ENCODE measurements at places on chromosomes 5 and 9.
A peak's percentile ranks its signal among the peaks of the same experiment; 100 is the strongest.

- no peak for DNase-seq
These were observed 16.6 kb upstream of the UNC5A start for GRCh38 chr5:176793736-176794135.

- no peak for DNase-seq
These were observed 60.1 kb upstream of the FCHO2 start for GRCh38 chr5:72895758-72896157.

DNA sequence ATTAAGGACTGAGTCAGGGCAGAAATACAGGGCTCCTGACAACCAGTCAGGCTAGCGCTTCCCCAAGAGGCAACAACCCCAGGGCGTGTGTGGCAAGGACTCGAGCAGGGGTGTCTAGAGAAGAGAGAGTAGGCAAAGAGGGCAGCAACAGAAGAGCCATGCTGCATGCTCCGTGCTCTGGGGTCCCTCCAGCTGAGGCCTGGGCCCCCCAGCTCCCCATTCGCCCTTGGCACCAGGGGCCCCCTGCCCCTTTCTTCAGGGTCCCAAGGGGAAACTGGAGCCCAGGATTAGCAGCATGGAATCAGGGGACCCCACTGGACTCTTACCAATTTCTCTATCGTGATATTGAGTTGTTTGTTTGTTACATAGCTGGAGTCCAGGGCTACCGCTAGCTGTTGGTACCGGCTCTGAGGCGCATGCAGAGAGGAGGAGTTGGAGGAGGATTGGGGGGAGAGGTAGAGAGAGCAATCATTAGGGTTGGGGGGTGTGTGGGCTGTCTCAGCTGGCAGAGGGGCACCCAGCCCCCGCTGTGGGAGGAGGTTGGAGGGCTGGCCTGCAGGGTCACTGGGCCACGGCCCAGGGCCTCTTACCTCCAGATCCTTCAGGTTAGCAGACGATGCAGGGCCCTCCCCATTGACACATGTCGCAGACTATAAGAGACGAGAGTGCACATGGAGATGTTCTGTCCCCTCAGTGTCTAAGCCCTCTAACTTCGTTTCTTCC is 8.8 kb downstream of the GOLGA2 start:
- DNase-seq: no peak

GRCh38 chr9:98727428-98727827 is 18.7 kb upstream of the GABBR2 start:
- no peak for DNase-seq

GRCh38 chr9:27539479-27540441 is 10.1 kb upstream of the MOB3B start:
- DNase-seq: peak; percentile 48

DNA sequence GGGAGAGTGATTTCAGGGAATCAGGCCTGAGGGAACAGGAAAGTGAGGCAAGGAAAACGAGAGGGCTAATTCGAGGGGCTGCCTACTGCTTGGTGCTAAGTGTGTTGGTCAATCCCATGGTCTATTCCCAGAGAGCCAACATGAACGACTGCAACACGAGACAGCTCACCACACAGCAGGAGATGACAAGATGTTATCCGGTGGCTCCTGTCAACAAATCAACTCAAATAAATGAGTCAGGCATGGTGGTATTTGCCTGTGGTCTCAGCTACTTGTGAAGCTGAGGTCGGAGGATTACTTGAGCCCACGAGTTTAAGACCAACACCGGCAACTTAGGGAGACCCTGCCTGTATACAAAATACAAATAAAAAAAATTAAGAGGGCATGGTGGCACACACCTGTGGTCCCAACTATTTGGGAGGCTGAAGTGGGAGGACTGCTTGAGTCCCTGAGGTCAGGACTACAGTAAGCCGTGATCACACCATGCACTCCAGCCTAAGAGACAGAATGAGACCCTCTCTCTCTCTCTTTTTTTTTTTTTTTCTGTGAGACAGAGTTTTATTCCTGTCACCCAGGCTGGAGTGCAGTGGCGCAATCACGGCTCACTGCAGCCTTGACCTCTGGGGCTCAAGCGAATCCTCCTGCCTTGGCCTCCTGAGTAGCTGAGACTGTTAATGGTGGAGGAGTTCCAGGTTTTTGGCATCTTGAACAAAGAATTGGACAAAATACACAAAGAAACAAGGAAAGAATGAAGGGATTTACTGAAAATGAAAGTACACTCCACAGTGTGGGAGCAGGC is 9.0 kb upstream of the FAF2 start:
- peak; percentile 82 for DNase-seq

- no peak for DNase-seq
These were observed 79.4 kb upstream of the GLRA1 start for GRCh38 chr5:152004095-152004494.

GRCh38 chr9:112551641-112552040 is 65.0 kb downstream of the KIAA1958 start:
- no peak for DNase-seq

- no peak for DNase-seq
These were observed 408.9 kb upstream of the DMAC1 start for GRCh38 chr9:8208465-8208864.

- DNase-seq: no peak
These were observed 156.4 kb upstream of the SMIM23 start for GRCh38 chr5:171629221-171629620.

DNA sequence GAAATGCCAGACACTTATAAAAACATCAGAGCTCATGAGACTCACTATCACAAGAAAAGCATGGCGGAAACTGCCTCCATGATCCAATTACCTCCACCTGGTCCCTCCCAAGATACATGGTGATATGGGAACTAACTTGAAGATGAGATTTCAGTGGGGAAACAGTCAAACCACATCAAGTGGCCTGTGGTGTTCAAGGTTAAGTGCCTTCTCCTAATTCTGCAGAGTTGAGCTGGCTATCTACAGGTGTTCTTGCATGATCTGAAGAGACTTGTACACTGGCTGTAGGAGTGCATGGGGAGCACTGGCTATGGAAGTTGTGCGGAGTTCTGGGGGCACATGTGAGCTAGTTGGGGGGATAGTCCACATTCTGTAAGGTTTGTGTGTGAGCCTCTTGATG is 34.0 kb upstream of the CKS2 start:
- DNase-seq: no peak

DNA sequence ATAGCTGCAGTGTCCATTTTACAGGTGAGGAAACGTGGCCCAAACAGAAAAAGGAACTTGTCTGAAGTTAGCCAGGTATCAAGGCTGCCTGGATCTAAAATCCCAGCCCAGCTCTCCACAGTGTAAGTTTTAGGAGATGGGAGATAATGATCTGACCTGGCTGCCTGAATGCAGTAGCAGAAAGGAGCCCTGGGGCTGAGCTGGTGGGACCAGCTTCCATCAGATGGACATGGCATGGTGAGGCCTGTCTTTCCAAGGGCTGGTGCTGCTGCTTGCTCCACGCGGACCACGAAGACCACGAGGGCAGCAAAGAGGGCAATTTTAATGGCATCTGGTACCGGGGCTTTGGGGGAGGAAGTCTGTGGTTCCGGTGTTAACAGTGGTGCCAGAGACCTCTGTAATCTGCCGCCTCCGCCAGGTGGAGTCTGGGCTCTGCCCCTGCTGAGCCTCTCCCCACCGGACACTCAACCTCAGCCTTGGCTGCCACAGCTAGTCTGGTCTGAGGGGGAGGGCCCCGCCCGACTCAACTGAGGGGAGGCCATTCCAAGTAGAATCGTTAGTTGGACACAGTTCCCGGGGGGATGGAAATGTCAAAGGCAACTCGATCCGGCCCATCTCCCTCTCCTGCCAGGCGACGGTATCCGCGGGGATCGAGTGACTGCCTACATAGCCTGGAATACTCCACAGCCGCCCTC is 650 bp downstream of the MYORG start:
- peak; percentile 57 for DNase-seq

DNA sequence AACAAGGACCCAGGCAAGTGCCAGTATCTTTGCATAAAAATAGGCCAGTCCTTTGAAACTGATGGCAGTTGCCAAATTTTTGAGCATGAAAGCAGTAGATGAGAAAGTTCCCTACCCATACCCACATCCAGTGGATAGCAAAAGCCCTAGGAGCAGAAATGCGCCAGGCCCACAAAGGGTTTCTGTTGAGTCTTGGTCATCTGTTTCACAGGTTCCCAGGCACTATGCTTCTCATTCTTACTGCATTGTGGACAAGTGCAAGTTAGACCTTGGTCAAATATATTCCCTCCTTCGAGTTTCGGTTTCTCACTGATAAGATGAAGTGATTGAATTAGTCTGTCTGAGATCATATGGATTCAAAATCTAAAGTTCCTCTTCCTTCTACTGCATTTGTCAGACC is 152.3 kb downstream of the NR3C1 start:
- no peak for DNase-seq

- no peak for DNase-seq
These were observed 974.5 kb upstream of the CDH10 start for GRCh38 chr5:25619273-25619672.

DNA sequence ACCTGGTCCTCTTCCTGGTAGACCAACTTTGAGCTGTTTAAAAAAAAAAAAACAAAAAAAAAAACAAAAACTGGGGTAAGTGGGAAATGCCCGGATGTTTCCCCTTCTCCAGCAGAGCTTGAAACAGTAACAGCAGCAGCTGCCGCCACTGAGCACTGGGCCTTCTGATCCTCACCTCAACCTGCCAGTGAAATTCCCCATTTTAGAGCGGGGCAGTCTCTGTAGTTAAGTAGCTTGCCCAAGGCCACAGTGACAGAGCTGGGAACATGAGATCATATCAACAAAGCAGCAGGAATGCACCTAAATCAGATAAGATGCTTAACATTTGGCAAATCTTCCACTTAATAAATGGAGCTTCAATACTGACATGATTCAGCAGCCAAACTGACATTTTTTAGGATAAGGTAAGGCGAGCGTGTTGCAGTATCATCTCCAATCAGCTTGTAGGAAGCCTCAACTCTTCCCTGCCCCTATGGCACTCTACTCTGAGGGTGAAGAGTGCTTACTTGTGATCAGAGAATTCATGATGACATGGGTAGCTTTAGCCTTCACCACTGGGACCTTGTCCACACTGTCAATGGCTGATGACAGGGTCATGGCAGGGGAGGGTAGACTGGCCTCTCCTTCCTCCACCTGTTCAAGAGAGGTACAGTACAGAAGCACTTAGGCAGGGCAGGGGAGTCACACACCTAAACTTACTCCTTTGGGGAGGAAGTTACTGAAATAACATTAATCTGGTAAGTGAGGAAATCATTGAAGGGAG is 9.3 kb downstream of the KIAA1191 start:
- no peak for DNase-seq

GRCh38 chr5:61019642-61020041 is 74.6 kb downstream of the NDUFAF2 start:
- DNase-seq: no peak

- DNase-seq: peak; percentile 12
These were observed 696.2 kb downstream of the DNAH5 start for GRCh38 chr5:13248253-13248652.
